ENCODE measurements at places on chromosomes 4 and X.

DNA sequence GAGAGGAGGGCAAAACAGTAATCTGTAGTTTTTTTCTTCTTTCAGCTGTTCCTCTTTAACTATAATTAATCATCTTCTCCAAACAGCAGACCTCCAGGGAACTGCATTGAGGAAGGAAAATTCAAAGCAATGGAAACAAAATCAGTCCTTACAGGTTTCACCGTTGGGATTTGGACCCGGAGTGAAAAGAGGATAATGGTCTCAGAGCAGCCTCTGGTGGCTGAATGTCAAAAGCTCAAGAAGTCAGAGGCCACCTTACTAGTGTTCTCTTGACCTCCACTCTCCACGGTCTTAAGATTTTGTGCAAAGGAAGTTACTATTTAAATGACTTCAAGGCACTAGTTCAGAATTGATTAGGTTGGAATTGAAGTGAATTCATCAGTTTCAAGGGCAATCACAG, 16.0 kb upstream of the MID1 start:
- H3K4me3 ChIP-seq = no peak overlapping the region
- no peak overlapping the region for H3K27ac ChIP-seq
- no peaks in the 10 kb centered on the region for H3K27me3 ChIP-seq
- no peaks in the 10 kb centered on the region for H3K4me1 ChIP-seq
- no peaks in the 10 kb centered on the region for H3K36me3 ChIP-seq

- H3K36me3 ChIP-seq = no peaks in the 10 kb centered on the region
- no peaks in the 10 kb centered on the region for H3K27me3 ChIP-seq
- no peak for DNase-seq
Observed at GRCh38 chr4:100206850-100207249, 16.6 kb upstream of the DDIT4L start.

GRCh38 chrX:118459494-118459893, 36.1 kb upstream of the DOCK11 start:
- no peaks in the 10 kb centered on the region for H3K36me3 ChIP-seq
- H3K27me3 ChIP-seq = no peaks in the 10 kb centered on the region
- H3K4me1 ChIP-seq = no peaks in the 10 kb centered on the region
- H3K4me3 ChIP-seq = no peak overlapping the region
- no peak overlapping the region for H3K27ac ChIP-seq

DNA sequence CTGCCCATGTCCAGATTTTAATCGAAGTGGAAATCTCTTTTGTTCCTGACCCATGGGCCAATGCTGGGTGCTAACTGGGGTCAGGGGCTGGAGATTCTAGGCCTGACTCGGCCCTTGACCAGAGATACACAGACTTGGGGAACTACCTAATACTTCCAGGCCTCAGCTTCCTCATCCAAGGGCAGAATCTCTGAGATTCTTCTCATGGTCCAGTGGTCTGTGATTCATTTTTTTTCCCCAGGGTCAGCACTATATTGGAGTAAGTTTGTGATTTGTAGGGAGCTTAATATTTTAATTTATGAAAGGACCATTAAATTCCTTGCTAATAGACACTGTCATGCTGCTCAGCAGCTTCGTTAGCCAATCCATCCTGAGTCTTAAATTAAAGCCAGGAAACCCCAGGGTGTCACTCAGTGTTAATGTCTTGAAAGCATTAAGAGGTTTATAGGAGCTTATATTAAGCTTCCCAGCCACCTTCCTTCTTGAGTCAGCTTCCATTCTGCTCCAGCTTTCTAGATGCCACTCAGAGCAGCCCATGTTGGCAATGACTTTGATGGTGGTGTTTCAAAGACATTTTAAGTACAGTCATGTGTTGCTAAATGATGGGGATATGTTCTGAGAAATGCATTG, 27.0 kb upstream of the PROM1 start:
- H3K27me3 ChIP-seq = no peaks in the 10 kb centered on the region
- H3K4me3 ChIP-seq = no peak overlapping the region
- DNase-seq = no peak
- H3K36me3 ChIP-seq = no peaks in the 10 kb centered on the region
- H3K27ac ChIP-seq = no peak overlapping the region

- no peaks in the 10 kb centered on the region for H3K4me1 ChIP-seq
- H3K36me3 ChIP-seq = no peaks in the 10 kb centered on the region
- no peaks in the 10 kb centered on the region for H3K27me3 ChIP-seq
- H3K27ac ChIP-seq = no peak overlapping the region
- H3K4me3 ChIP-seq = no peak overlapping the region
- DNase-seq = no peak
Observed at GRCh38 chr4:43564107-43564506, 671.6 kb downstream of the GRXCR1 start.

Data from thymus (tissue), 14 donors.